ENCODE measurements at places on chromosomes 3 and 15.

GRCh38 chr3:106728315-106729098 lies 648.7 kb upstream of the CCDC54 start:
- no peak for DNase-seq

DNA sequence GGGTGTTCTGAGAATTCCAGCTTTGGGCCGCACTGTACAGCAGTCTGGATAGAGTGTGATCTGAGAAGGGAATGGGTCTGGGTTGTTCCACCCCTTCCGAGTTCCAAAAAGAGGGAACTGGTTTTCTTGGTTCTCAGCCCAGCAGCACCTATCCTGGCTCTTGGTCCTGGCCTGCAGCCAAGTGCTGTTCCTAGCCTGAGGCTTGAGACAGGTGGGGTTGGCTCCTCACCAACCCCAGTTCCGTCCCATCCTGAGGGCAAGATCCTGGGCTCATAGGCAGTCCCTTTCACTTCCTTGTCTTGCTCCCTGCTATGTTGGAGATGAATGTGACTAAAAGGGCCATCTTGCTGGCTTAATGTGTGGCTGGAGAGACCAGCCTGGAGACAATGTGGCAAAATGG lies 15.2 kb downstream of the IVD start:
- DNase-seq = no peak

DNA sequence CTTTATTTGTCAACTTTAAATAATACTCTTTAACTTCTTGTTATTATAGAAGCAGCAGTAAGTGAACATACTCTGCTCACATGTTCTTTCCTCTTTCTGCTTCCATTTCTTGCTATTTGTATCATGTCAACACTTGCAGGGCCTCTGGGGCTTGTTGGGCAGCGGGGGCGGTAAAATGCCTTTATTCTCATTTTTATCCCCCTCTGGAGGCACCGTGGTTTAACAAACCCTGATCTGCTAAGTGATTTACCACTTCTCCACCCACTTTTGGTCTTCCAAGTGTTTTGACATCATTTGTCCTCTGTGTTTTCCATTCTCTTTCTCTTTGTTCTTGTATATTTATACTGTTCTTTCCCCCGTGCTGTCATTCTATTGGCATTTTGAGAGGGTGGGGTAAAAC lies 33.9 kb downstream of the SCN10A start:
- no peak for DNase-seq

DNA sequence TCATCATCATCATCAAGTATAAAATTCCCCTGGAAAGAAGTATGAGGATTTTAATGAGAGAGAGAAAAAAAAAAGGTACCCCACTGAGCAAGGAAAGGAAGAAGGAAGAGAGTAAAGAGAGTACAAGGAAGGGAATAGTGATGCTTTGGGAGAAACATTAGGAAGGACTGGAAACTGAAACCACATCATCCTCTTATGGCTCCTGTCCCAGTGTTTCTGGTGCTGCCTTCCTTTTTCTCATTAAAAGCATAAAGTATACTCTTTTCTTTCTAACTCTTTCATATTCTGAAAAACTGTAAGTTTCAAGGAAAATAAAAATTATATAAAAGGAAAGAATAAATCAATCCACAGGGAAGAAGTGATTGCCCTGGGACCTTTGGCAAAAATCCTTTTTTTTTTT lies 616.4 kb upstream of the CBLB start:
- no peak for DNase-seq

- no peak for DNase-seq
Measured at GRCh38 chr15:68567345-68567744, 11.4 kb upstream of the CORO2B start.

DNA sequence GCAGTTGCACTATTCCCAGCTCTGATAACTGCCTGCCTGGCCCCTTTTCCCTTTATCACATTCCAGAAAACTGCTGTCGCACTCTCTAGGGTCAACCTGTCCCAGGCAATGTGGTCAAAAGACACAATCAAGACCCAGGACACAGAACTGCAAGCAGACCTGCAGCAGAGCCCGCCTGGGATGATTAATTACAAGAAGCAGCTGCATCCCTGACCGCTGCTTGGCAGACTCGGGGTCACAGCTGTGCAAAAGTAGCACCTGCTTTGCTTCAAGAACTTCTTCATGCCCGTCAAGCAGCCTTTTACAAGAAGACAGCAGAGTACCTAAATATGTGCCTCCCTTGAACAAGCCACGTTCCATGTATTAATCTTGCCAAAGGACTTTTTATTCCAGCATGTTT lies 120.0 kb upstream of the ST8SIA2 start:
- no peak for DNase-seq

DNA sequence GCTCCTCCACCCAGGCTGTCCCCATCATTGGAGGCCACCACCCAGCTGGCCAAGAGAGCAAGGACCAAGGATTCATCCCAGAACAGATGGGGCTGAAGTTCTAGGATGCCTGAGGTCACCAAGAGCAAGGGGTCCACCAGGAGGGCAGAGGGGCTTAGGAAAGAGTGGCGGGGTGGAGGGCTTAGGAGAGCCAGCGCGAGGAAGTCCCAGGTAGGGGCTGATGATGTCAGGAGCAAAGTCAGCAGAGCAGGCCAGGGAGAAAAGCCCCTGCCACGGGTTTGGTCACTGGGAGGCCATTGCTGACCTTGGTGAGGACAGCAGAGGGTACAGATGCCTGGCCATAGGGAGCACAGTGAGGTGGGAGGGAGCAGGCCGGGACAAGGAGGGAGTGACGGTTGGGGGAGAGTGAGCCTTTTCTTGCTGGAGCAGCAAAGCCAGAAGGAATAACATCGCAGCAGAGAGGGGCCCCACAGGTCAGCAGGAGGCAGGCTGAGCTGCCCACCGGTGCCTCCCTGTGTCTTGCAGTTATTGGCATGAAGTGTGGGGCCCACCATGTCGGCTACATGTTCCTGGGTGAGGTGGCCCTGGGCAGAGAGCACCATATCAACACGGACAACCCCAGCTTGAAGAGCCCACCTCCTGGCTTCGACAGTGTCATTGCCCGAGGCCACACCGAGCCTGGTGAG lies 5.2 kb downstream of the PARP3 start:
- no peak for DNase-seq

- no peak for DNase-seq
Measured at GRCh38 chr3:45910892-45911291, 24.5 kb downstream of the CCR9 start.

- DNase-seq = no peak
Measured at GRCh38 chr15:55197719-55198118, 978 bp upstream of the RSL24D1 start.

- no peak for DNase-seq
Measured at GRCh38 chr3:172355836-172356235, 92.4 kb downstream of the GHSR start.

- DNase-seq = no peak
Measured at GRCh38 chr3:13262493-13263211, 157.5 kb downstream of the NUP210 start.

DNA sequence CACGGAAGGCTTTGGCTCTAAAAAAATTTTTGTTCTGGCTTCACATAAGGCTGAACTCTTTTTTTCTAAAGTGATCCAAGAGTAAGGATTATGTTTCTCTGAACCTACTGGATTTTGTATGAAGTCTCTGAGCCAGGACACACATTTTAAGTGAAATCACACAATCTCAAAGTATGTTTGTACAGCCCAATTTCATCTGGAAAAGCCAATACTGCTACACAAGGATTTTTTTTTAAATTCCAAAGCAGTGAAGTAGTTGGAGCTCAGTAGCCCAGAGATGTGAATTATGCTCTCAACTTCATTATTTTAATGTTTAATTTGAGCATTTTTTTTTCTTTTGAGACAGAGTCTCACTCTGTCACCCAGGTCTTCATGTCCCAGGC lies 243.9 kb downstream of the FAM43A start:
- DNase-seq = no peak

GRCh38 chr15:77326366-77326765 lies 93.5 kb downstream of the PEAK1 start:
- DNase-seq = no peak

DNA sequence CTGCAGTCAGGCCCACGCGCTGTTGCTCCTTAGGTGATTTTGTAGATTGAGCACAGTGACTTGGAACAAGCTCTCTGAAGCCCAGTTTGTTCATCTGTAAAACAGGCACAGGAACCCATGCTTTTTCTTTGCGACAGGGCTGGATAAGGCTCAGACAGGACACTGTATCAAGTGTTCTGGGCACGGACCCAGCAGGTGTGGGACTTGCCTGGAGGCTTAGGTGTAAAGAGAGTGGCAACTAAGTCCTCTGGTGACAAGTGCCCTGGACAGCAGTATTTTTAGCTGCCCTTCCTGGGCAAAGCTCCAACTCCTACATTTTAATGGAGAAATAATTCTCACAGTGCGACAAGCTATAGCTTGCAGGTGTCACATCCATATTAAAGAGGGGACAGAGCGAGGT lies 32.2 kb downstream of the CD276 start:
- no peak for DNase-seq

- no peak for DNase-seq
Measured at GRCh38 chr15:29438703-29439055, 169.1 kb upstream of the NSMCE3 start.

- DNase-seq = no peak
Measured at GRCh38 chr3:156576051-156576450, 21.1 kb upstream of the SSR3 start.

DNA sequence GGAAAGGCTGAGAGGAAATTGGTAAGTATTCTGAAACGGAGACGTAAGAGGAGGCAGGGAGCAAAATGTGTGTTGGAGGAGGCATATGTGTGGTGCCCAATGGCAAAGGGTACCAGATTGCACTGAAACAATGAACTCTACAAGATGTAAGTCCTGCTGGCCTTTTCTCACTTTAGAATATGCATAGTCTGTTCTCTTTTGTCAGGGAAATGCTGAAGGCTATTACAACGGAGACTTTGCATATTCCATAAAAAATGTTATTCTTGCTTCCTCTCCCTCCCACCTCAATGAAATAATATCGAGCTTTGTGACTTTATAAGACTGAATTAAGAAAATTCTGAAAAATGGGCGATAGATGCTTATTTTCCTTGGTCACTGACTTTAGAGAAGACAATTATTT lies 85.9 kb downstream of the PEX5L start:
- no peak for DNase-seq

- DNase-seq = no peak
Measured at GRCh38 chr15:59998305-59998949, 5.7 kb upstream of the FOXB1 start.

- DNase-seq = no peak
Measured at GRCh38 chr3:171846597-171846996, 3.4 kb downstream of the TMEM212 start.

- no peak for DNase-seq
Measured at GRCh38 chr15:87846746-87847145, 409.8 kb downstream of the NTRK3 start.

- no peak for DNase-seq
Measured at GRCh38 chr3:69842351-69842750, 103.1 kb downstream of the MITF start.

- no peak for DNase-seq
Measured at GRCh38 chr3:126202680-126203079, 22.3 kb upstream of the ALDH1L1 start.

DNA sequence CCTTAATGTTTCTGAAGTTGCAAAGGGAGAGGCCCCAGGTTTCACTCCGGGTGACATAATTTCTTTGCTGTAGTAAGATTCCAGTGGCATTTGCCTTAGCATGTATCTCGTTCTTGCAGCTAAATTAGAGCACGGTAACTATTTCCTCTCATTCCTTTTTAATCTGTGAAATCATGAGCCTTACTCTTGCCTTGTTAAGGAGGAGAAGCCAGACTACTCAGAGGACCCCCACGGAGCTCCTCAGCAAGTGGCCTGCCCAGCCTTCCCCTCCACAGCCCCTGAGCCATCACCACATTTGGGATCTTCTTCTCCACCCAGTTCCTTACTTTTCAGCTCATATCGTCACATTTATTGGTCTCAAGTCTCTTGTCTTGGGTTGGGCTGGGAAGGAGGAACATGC lies 54.2 kb downstream of the ABHD2 start:
- DNase-seq = no peak
